CD4-positive, alpha-beta T cell treated with Interleukin-10 for 1 hour (primary cell): ENCODE measurements at places on chromosomes 13 and 19.
A peak's percentile ranks its signal among the peaks of the same experiment; 100 is the strongest.

DNA sequence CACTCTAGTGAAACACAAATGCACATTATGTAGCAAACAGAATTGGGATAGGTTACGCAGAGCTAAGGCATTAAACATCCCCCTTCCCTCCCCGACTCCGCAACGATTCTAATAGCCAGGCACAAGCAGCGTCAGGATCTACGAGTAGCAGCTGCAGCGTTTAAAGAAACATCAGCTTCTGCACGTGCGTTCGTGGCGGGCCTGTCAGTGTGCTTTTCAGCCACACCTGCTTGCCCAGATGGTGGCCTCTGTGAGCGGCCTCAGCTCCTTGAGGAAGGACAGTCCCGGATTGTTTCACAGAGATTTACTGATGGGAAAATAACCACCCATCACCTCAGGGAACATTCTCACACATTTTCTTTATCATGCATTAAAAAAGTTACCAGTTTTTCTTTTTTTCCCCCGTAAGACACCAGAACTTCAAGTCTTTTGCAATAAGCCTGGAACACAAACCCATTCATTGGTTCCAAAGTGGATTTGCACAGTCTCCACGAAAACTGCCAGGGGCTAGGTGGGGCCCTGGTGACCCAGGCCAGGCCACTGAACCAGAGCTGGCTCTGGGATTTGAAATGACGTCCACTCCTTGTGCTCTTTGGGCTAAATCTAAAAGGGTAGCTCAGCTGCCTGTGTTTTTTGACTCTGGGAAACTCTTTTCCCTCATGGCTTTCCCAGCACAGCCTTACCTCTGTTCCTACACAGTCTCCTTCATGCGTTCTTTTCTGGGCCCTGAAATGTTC is 325.5 kb downstream of the KCNRG start:
- DNase-seq = no peak

- no peak for DNase-seq
Observed at GRCh38 chr13:27036236-27036981, 135.2 kb downstream of the USP12 start.

GRCh38 chr13:112696869-112697465 is 7.1 kb downstream of the ATP11A start:
- no peak for DNase-seq

- DNase-seq = no peak
Observed at GRCh38 chr13:24064371-24064770, 96.1 kb upstream of the SPATA13 start.

DNA sequence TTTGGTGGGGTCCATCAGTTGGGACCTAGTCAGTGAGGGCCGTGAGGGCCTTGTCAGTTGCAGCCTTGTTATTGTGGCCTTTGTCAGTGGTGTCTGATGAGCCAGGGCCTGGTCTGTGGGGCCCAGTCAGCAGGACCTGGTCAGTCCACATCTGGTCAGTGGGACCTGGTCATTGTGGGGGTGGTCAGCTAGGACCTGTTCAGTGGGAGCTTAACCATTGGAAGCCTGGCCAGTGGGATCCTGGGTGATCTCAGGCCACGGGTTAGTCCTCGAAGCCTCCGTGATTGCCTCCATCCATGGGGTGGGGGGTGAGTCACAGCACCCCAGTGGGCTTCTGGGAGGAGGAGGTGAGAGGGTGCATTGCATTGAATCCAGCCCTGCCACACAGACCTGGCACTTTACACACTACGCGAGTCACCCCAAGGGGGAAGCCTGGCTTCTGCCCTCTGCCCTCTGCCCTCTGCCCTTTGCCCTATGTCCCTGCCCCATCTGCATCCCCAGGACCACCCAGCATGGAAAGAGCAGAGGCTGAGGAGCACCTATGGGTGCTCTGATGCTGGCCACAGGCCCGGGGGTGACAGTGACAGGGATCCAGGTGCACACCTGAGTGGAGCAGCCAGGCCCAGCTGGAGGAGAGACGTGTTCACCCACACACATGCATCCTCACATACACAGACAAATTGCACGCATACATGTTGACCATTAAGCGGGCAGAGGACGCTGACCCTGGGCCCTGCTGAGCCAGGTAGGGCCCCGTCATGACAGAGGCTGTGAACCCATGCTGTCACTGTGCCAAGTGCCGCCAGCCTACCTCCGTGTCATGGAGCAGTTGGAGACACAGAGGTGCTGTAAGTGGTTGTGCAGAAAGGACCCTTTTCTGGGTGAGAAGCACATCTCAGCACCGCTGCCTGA is 59.8 kb upstream of the TPM4 start:
- no peak for DNase-seq

- DNase-seq = no peak
Observed at GRCh38 chr13:86569974-86570373, 770.8 kb upstream of the SLITRK6 start.

DNA sequence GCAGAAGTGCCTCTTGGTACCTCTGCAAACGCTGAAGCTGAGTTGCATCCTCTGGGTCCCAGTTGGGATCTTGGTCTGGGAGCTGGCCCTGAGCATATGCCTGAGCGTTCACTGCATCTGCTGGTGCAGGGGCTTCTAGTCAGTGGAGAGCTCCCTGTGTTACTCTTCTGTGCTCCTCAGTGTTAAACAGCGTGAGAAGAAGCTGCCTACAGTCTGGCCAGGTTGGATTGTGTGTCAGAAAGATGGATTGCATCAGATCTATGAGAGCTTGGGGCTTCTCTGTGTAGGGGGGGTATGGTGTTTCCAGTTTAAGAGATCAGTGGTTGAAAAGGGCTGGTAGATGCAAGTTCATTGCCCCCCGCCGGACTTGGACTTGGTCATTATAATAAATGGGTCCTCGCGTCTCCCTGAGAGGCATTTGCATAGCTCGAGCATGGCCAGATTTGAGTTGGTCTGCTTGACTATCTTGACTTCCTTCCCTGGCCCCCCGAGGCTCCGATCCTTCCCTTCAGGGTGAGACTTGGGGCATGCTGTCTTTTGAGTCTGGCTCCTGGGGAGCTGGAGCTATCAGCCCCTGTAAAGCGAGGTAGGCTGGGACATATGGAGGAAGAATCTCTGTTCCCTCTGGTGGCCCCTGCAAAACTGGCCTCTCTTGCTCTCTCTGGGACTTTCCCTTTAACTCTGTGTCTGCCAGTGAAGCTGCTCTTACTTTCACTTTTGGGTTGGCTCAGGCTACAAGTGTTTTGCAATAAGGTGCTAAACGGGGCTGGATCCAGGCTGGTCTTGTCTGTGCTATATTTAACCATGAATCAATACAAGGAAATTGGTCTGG is 52.9 kb downstream of the OR10H4 start:
- peak; percentile 62 for DNase-seq

GRCh38 chr13:48210178-48210577 is 22.8 kb upstream of the ITM2B start:
- no peak for DNase-seq

DNA sequence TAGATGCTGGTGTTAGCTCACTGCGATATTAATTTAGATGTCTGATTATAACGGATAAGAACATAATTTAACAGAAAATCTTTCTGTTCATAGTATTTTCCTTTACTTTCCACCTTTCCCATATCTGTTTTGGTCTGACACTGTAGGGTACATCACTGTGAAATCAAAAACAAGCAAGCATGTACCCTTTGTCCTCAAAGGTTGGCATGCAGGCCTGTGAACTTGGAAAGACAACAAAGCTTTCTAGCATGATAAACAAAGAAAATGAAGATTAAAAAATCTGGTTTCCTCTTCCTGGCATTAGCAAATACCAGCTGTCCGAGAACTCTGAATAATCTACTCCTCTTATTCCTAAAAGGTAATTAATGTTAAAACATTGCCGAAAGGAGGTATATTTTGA is 31.6 kb downstream of the THSD1 start:
- no peak for DNase-seq

- no peak for DNase-seq
Observed at GRCh38 chr19:48646722-48647216, 782 bp upstream of the CA11 start.

DNA sequence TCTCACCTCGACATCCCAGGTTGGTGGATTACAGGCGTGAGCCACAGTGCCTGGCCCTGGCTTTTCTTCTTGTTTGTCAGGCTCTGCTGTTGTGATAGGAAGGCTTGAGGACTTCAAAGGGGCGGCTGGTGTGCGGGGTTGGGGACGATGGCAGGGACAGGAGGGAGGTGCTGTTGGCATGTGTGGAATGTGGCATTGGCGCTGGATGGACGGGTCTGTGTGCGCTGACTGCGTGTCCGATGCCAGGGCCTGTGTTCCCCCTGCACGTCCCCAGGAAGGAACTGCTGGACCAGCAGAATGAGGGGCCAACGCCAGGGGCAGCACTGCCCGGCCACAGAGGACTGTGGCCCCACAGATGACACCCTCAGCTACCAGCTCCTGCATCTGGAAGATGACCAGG is 12.7 kb upstream of the PTBP1 start:
- no peak for DNase-seq

- DNase-seq = peak; percentile 16
Observed at GRCh38 chr13:51222037-51222685, at the start of gene FAM124A. Gene FAM124A, plus strand, starts transcription at chr13:51222398. Its CDS starts 104 bp downstream, at chr13:51222502.

- DNase-seq = no peak
Observed at GRCh38 chr13:61261746-61262472, 153.7 kb downstream of the PCDH20 start.

- DNase-seq = no peak
Observed at GRCh38 chr13:33178209-33178840, 107.2 kb downstream of the STARD13 start.

GRCh38 chr13:100483841-100484381 is 104.7 kb downstream of the GGACT start:
- no peak for DNase-seq

DNA sequence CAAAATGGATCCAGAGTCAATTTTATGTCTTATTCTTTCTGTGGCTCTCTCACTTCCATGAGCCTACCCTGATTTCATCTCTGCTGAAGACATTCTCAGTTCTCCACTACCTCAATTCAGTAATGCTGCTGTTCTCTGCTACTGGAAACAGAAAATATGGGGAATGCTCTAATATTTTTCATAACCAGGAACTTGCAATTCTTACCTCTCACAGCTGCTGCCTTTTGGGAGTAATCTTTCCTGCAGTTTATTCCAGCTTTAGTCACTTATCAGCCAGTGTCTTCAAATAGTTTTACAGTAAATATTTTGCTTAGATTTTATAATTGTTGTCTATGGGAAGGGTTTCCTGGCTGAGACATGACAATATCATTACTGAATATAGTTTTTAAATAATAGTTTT is 145.1 kb upstream of the UFM1 start:
- no peak for DNase-seq

GRCh38 chr13:26482451-26483197 is 74.9 kb upstream of the WASF3 start:
- DNase-seq = peak; percentile 77

DNA sequence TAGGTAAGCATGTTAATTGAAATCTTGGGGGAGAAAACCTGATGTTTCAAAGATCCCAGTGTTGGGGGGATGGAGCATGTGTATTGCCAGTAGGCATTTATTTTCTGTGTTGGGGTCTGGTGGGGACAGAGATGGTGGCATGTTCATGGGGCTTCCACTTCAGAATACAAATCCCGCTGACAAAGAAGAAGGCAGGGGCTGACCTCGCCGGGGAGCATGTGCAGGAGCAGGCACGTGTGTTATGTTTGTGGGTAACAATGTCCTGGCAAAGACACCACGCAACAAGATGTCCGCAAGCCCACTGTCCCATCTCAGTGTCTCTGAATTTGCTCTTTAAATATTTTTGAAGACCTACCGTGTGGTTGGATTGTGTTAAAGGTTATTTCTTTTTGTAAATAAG is 164.5 kb downstream of the TEX29 start:
- DNase-seq = no peak

GRCh38 chr13:59452189-59452890 is 711.4 kb downstream of the DIAPH3 start:
- DNase-seq = no peak

DNA sequence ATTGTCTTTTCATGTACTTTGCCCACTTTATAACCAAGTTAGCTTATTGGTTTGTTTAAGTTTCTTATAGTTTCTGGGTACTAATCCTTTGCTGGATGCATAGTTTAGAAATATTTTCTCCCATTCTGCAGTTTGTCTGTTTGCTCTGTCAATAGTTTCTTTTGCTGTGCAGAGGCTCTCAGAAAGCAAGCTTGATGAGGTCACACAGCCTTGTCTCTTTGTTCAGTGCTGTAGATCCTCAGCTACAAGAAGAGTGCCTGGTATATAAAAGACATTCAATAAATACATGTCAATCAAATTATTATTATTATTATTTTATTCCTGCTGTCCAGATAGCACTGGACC is 55.2 kb upstream of the MEDAG start:
- DNase-seq = no peak

GRCh38 chr19:58350001-58350861 is 3.1 kb downstream of the A1BG start:
- no peak for DNase-seq

DNA sequence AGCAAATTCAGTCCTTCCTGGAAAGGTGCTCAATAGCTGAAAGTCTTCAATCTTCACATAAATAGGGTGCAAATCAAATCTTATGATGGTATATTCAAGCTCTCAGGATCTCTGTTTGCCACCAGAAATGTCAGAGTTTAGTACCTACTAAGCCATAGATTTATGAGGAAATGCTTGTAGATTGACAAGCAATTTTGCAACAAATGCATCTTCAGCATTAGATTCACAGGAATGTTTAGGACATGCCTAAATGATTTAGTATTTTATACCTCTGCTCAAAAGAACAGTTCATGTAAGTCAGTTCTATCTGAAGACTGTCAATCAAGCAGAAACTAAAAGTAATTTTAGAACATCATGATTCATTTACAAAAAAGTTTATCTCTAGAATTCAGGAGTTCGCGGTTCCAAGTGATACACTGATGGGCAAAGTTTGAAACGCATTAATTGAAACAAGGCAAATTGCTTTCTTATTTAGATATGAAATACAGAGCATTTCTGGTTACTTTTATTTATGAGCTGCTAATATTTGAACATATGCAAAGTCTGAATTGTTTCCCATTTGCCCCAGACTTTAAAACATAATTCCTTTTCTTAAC is 65.7 kb downstream of the DACH1 start:
- DNase-seq = no peak

GRCh38 chr13:68214691-68215415 is 984.7 kb upstream of the PCDH9 start:
- no peak for DNase-seq

GRCh38 chr13:75384879-75385707 is 96.9 kb downstream of the TBC1D4 start:
- no peak for DNase-seq

- DNase-seq = peak; percentile 68
Observed at GRCh38 chr19:4633140-4633967, 6.0 kb upstream of the TNFAIP8L1 start.

- no peak for DNase-seq
Observed at GRCh38 chr13:94267581-94268366, 211.7 kb downstream of the DCT start.

GRCh38 chr13:73101351-73102007 is 42.7 kb downstream of the KLF5 start:
- DNase-seq = no peak

DNA sequence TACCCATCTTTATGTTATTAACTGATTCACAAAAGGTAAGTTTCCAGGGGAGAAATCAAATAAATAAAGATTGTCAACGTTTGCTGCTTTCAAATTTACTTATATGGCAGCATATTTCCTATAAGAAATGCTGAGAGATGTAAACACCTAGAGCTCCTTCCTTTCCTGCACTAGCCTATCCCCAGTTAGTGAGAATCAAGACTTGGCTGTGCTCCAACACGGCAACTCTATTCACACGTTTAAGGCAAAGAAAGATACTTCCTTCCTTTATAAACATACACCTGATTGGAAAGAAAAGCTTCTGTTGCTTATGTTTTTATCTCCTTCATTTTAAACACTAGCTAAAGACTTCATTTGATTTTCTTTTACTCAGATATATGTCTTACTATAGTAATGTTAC is 107.0 kb downstream of the PCDH9 start:
- no peak for DNase-seq

- DNase-seq = no peak
Observed at GRCh38 chr13:50650592-50651504, 192.6 kb downstream of the DLEU7 start.
